IgD-negative memory B cell (primary cell): ENCODE measurements at places on chromosomes 5 and 9. TPM values are rescaled to one million over a fixed set of nuclear protein-coding genes. Genes with fewer than 3 reads are reported as not detected.

Gene IFNA13
- not detected for polyA plus RNA-seq

Gene CD274
- polyA plus RNA-seq: 0.35 TPM

Gene PCDHGB2
- 0.21 TPM for polyA plus RNA-seq

Gene ARPC5L
- 92.7 TPM for polyA plus RNA-seq

Gene TIMD4
- not detected for polyA plus RNA-seq

Gene RIGI
- polyA plus RNA-seq: 16.9 TPM

Gene REXO4
- 31.6 TPM for polyA plus RNA-seq

Gene NUTM2G
- polyA plus RNA-seq: 0.19 TPM

Gene GCNT4
- 0.08 TPM for polyA plus RNA-seq

Gene IRX2
- not detected for polyA plus RNA-seq

Gene IFNK
- not detected for polyA plus RNA-seq

Gene GABRA6
- polyA plus RNA-seq: not detected

Gene SHROOM1
- polyA plus RNA-seq: 0.70 TPM

Gene PTGES
- not detected for polyA plus RNA-seq

Gene IL5
- not detected for polyA plus RNA-seq

Gene RABGAP1
- polyA plus RNA-seq: 19.0 TPM

Gene PCDH1
- 0.10 TPM for polyA plus RNA-seq

Gene CDKN2B
- polyA plus RNA-seq: 0.23 TPM

Gene SPATA9
- not detected for polyA plus RNA-seq

Gene TAF11L10
- not detected for polyA plus RNA-seq

Gene ST6GALNAC6
- 38.9 TPM for polyA plus RNA-seq

Gene C5orf15
- 25.5 TPM for polyA plus RNA-seq

Gene ZMAT2
- polyA plus RNA-seq: 62.1 TPM

Gene FAM221B
- not detected for polyA plus RNA-seq

Gene C5orf58
- polyA plus RNA-seq: not detected

Gene MCCC2
- 33.2 TPM for polyA plus RNA-seq

Gene NR6A1
- polyA plus RNA-seq: 0.03 TPM

Gene SPAAR
- not detected for polyA plus RNA-seq

Gene PCDHGA5
- polyA plus RNA-seq: not detected

Gene PRPF4
- 23.4 TPM for polyA plus RNA-seq

Gene CRHBP
- polyA plus RNA-seq: not detected

Gene GALNT12
- polyA plus RNA-seq: 0.90 TPM

Gene GLE1
- polyA plus RNA-seq: 25.3 TPM

Gene C5orf46
- not detected for polyA plus RNA-seq

Gene GTF2H2
- 13.0 TPM for polyA plus RNA-seq

Gene GADD45G
- 1.1 TPM for polyA plus RNA-seq

Gene ARHGAP26
- 1.6 TPM for polyA plus RNA-seq

Gene ITK
- 5.6 TPM for polyA plus RNA-seq

Gene GRXCR2
- not detected for polyA plus RNA-seq

Gene NPR3
- polyA plus RNA-seq: not detected

Gene UBAP1
- 32.0 TPM for polyA plus RNA-seq

Gene KCNV2
- polyA plus RNA-seq: not detected

Gene MYO10
- not detected for polyA plus RNA-seq

Gene SPINK6
- not detected for polyA plus RNA-seq

Gene RNF44
- 6.0 TPM for polyA plus RNA-seq

Gene SV2C
- polyA plus RNA-seq: not detected

Gene AQP7
- polyA plus RNA-seq: not detected

Gene CDHR2
- not detected for polyA plus RNA-seq
